Naive thymus-derived CD4-positive, alpha-beta T cell (primary cell): ENCODE measurements at places on chromosomes 1 and 21. TPM values are rescaled to one million over a fixed set of nuclear protein-coding genes. Genes with fewer than 3 reads are reported as not detected.

The MATN1 gene
- total RNA-seq = 0.22 TPM

The CCNL2 gene
- total RNA-seq = 127 and 130 TPM in 2 replicates

The HFM1 gene
- total RNA-seq = not detected

The SELE gene
- total RNA-seq = not detected

The BTBD19 gene
- 12.5 TPM for total RNA-seq

The LCE1C gene
- total RNA-seq = not detected

The REN gene
- total RNA-seq = not detected in 2 replicates
